Upper lobe of left lung (tissue), 6 donors: ENCODE measurements at places on chromosomes 5 and 9.

- DNase-seq = no peak
These were observed 100.4 kb downstream of the TRIM36 start for GRCh38 chr5:115069087-115069968.

- DNase-seq = peak; percentile 9
These were observed 170.4 kb upstream of the PANK3 start for GRCh38 chr5:168749391-168750100.

DNA sequence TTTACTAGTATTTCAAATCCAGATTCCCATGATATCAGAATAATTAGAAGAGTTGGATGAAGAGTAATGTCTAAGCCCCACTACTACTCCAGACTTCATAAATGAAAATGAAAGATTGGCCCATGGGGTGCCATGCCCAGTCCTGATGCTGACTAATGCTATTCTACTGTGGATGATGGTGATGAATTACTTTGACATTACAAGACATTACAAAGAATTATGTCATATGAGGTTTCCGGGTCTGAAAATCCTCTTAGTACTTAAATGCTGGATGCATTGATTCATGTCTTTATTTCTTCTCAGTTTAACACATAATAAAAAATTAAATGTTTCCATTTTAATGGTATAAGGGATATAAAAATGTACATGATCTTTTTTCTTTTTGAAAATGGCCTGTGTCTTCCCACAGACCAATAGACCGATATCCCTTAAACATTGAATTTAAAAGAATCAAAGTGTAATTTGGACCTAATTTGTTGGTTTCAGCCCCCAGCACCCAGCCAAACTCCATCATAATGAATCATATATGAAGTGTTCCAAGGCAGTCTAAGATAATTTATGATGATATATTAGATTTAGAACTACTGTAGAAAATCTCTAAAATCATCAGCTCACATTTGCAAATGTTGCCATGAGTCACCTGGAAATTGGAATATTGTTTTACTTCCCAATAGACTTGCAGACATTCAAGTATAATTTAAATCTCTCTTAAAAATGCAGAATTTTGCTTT lies 223.6 kb upstream of the SGCD start:
- no peak for DNase-seq

DNA sequence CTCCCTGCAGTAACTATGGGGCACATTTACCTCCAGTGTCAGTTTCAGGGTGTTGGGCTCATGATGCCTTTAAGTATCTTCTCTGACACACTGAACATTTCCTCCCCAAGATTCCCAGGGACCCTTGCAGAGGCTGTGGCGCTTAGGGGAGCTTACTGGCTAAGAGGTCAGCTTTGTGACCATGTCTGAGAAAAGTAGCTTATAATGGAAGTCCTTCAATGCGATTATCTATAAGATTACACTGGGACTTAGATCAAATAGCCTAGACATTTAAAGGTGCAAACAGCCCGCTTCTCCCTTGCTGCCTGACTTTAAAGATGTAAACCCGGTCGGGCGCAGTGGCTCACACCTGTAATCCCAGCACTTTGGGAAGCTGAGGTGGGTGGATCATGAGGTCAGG lies 25.4 kb downstream of the FABP6 start:
- no peak for DNase-seq

DNA sequence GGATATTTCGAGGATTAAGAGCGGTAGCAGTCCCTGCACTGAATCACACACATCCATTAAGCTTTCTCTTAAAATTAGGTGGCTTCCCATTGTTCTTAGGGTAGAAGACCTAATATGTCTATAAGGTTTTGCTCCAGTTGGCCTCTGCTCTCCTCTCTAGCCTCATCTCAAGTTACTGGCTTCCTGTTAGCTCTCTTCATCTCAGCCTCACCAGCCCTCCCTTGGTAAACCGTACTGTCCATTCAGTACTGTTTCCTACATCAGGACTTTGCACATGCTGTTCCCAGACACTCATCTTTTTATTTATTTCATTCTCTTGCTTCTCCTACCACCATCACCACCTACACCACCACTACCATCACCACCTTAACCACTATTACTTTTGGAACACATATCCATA lies 428.6 kb downstream of the PDE4D start:
- no peak for DNase-seq

GRCh38 chr9:137299938-137300337 lies 2.1 kb downstream of the NRARP start:
- DNase-seq = no peak

- DNase-seq = no peak
These were observed 5.3 kb upstream of the SLC25A48 start for GRCh38 chr5:135829179-135829578.

DNA sequence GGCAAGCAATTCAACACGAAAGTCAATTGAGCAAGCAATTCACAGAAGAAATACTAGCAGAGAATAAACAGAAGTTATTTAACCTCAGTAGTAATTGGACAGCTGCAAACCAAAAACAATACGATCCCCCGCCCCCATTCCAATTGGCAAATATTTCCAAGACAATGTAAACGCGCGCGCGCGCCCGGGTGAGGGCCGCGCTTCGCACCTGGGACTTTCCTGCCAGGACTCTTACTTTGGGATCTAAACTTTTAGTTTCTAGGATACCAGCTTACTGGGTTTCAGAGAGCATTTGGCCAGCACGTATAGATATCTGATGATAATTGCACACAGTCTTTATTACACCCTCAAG lies 8.6 kb downstream of the RUFY1 start:
- peak; percentile 87 for DNase-seq

DNA sequence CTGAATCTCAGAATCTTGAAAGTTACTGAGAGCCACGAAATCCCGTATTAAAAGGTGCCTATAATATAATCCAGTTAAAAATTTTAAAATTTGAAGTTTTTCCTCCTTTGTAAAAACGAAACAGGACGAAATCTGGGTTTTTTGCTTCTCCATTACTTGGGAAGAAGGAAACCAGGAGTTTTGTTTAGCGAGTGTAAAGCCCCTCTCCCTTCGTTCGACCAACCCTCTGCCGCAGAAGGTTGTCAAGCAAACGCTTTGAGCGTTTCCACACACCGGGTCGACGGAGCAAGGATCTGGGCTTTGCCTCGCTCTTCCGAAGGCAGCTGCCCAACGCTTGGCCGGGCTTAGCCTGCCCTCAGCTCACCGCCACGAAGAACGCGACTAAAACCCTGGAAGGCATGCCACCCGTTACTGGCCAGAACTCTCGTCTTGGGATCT lies 1.6 kb upstream of the FOXE1 start:
- DNase-seq = peak; percentile 33

GRCh38 chr9:97721396-97721795 lies 24.3 kb upstream of the XPA start:
- DNase-seq = no peak

DNA sequence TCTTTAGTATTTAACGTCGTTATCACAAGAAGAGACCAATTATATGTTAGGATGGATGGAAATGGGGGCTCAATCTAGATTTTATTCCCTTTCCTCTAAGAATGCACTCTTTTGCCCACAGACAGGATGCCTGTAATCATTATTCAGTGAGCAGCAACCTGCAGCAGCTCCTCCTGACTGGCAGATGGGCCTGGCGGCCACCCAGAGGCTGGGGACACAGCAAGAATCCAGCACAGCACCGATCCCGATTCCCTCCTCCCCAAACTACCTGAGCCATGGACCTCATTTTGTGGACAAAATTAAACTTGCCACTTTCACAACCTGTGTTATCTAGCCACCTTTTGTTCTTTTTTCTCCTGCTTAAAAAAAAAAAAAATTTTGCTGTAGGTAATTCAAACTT lies 101.0 kb downstream of the USP20 start:
- no peak for DNase-seq

GRCh38 chr9:114583371-114584155 lies 4.0 kb upstream of the ATP6V1G1 start:
- DNase-seq = no peak

- no peak for DNase-seq
These were observed 132.3 kb downstream of the SUSD1 start for GRCh38 chr9:112042769-112043168.

DNA sequence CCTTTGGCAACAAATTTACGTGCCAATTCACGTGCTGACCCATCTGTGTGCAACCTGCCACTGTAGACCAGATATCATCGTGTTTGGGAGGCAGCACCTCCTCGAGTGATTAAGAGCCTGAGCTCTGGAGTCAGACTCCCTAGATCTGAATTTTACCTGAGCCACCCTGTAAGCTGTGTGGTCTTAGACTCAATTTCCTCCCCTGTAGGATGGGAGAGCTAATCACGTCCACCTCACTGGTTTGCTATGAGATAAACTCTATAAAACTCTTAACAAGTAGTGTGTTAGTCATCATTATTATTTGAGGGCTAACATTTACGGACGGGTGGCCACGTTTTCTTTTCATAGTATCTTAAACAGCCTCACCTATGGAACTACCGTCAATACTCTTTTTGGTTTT lies 220.0 kb upstream of the ADAMTSL1 start:
- DNase-seq = no peak

- no peak for DNase-seq
These were observed 1985.9 kb downstream of the EFNA5 start for GRCh38 chr5:105684799-105685198.

DNA sequence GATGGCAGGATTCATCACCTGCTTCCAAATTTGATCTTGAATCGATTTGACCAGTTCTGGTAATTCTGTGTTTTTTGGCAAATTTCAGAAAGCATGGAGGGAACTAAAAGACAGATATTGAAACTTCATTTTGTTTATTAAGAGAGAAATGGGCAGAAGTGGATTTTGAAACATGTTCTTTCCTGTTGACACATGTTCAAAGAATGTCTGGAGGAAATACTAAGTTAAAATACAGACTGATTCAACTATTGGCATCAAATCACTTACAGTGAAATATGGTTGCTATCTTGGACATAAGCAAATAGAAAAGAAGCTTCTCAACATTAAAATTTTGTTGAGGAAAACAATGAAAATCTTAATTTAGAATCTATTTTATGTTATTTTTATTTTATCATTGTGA lies 19.3 kb upstream of the GZMK start:
- no peak for DNase-seq

DNA sequence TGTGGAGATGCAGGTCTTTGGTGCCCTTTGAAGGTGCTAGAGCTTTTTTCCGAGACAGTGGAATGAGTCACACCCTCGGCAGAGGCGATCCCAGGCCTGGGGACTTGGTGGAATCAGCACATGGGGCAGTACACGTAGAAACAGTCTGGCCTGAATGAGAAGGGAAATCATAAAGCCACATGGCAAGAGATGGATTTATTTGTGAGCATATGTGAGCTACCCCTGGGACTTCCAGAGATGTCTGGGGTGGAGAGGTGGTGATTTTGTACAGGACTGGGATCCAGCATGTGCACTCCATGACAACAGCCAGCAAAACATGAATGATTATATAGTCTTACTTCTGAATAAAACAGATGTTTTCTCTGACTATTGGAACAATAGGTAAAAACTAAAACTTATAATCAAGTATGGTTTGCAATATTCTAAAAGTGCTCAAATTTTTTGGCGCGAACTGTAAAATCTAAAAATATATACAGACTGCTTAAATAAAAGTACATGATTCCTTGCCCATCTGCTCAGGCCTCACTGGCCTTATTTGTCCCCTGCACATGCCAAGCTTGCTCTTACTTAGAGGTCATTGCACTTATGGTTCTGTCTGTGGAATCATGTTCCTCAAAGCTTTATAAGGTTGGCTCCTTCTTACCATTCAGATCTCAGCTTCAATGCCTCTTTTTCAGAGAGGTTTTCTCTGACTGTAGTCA lies 54.7 kb upstream of the SMARCA2 start:
- DNase-seq = no peak

GRCh38 chr9:124124729-124125650 lies 113.4 kb downstream of the LHX2 start:
- no peak for DNase-seq

- peak; percentile 47 for DNase-seq
These were observed 165.5 kb downstream of the C9orf50 start for GRCh38 chr9:129455151-129455995.

DNA sequence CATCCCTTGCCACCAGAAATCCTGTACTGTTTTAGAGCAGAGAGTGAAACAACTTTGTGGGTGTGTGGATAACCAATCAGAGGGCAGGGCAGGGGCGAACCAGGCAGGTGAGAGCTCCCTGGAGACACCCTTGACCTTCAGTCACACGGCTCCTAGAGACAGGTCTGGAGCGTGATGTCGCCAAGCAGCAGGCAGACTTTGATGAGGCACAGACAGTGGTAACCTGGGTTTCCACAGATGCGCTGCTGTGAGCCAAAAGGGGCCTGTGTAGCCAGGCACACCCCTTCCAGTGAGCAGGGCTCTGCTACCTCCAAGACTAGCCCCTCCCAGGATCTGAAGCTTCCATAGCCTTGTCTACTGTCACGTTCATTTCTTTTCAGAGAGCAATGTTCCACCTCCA lies 317.8 kb upstream of the ADCY2 start:
- no peak for DNase-seq

GRCh38 chr9:71911908-71912335 lies 483 bp downstream of the C9orf85 start:
- DNase-seq = no peak

DNA sequence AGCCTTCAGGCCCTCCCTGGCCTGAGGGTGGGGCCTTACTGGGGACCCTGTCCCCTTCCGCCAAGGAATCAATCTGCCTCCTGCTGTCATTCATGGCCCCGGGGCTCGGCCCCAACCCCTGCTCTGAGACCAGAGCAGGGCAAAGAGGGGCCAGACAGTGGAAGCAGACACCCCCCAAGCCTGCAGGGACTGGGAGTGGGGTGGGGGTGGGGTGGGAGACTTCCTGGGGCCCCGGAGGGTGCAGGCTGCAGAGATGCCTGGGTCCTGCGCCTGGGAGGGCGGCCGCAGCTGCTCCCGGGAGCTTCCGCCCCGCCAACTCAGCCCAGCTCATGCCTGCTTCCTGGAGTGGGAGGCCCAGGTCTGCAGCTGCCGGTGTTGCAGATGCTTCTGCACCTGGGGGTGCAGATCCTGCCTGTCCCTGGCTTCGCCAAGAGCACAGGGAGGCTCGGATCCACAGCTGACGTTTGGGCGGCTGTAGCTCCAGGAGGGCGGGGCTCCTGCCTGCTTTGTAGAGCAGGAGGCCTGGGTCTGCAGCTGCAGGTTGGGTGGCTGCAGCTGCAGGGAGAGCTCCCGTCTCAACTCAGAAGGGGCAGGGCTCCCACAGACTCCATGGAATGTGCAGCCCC lies 6.2 kb downstream of the KIF4B start:
- peak; percentile 71 for DNase-seq

GRCh38 chr5:141508440-141508797 lies 19.5 kb downstream of the PCDHGC5 start:
- DNase-seq = no peak

DNA sequence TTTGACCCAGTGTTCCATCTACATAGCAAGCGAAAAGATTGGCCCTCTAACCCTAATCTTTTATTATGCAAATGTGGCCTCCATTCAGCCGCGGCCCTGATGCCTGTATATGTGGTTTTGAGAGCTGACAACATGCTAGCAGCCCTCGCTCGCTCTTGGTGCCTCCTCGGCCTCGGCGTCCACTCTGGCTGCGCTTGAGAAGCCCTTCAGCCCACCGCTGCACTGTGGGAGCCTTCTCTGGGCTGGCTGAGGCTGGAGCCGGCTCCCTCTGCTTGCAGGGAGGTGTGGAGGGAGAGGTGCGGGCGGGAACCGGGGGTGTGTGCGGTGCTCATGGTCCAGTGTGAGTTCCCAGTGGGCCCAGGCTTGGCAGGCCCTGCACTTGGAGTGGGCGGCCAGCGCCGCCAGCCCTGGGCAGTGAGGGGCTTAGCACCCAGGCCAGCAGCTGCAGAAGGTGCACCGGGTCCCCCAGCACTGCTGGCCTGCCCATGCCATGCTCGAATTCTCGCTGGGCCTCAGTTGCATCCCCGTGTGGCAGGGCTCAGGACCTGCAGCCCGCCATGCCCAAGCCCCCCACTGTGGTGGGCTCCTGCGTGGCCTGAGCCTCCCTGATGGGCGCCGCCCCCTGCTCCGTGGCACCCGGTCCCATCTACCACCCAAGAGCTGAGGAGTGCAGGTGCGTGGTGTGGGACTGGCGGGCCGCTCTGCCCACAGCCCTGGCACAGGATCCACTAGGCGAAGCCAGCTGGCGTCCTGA lies 757.5 kb upstream of the CTNND2 start:
- DNase-seq = peak; percentile 65
